Lung (tissue), 17 donors: ENCODE measurements at places on chromosomes 6 and 20. TPM values are rescaled to one million over a fixed set of nuclear protein-coding genes. Genes with fewer than 3 reads are reported as not detected.

HFE gene
- 10.7 TPM for total RNA-seq

SIRPB2 gene
- total RNA-seq: 4.7 TPM

SLC24A3 gene
- total RNA-seq: 8.4 TPM

GNAS-AS1 gene
- 1.9 TPM for total RNA-seq
